ENCODE measurements at places on chromosomes 12 and 14.
A peak's percentile ranks its signal among the peaks of the same experiment; 100 is the strongest.

- DNase-seq: no peak
Measured at GRCh38 chr12:108146035-108146893, 17.2 kb downstream of the WSCD2 start.

- no peak for DNase-seq
Measured at GRCh38 chr14:76154539-76155126, 2.9 kb downstream of the GPATCH2L start.

DNA sequence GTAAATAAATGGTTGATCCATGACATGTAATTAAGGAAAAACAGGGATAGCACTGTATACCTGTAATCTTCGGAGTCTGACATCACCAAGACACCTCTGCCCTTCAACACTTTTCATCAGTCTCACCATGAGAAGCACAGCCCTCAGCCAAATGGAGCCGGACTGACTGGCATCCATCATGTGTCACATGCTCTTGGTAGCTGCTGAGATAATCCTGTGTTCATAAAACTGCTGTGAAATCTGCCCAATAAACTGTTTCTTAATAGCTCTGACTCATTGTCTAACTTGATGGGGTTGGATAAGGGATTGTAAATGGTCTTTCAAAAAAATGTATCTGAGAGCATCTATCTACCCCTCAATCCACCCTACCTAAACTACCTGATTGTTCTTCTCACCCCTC lies 33.6 kb downstream of the KCNH5 start:
- DNase-seq: no peak

DNA sequence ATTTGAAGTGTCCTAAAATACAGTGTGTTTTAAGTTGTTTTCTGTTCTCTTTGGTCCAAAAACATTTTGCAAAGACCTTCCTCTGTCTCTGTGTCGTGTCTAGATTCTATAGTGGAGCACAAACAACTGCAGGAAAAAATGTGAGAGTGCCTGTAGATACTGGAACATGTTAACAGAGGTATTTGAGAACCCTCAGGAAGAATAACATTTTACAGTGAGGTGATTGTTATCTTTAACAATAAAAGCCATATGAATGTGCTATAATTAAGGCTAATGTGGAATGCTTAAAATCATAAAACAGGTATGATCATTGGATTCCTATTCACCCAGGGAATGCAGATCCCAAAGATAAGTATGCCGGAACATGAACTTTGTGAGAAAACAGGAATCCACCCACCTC lies 98.0 kb downstream of the SAMD4A start:
- no peak for DNase-seq

DNA sequence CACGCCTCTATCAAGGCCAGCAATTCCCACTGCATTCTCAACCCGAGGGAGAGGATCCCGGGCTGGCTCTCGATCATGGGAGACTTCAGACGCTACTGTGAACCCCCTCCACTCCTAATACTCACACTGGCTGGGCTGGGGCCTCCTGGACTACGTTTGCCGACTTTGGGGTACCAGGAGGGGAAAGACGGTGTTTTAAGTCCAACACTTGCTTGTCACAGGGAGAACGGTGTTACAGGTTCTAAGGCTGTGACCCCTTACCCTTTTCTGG lies 463 bp downstream of the NACA start:
- DNase-seq: peak; percentile 27

GRCh38 chr12:114655934-114656749 lies 27.8 kb downstream of the TBX3 start:
- no peak for DNase-seq

- no peak for DNase-seq
Measured at GRCh38 chr14:69741055-69741454, 25.9 kb upstream of the SRSF5 start.

DNA sequence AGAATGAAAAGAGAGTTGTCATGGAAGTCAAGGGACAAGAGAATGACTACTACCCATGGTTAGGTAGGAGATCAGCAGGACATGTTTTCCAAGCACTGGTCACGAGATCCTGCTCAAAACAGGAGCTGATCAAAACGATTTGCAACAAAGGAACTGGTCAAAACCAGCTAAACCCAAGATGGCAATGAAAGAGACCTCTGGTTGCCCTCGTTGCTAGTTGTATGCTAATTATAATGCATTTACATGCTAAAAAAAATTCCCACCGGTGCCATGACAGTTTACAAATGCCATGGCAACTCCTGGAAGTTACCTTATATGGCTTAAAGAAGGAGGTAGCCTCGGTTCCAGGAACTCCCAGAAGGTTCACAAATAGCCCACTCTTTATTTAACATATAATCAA lies 95.0 kb upstream of the OTX2 start:
- DNase-seq: no peak

Measured in chondrocyte (in vitro differentiated cells).